ENCODE measurements at places on chromosomes 16 and 17.

GRCh38 chr17:7561028-7561575 lies 617 bp upstream of the SENP3 start:
- no peak for DNase-seq

GRCh38 chr17:19554393-19554792 lies 20.7 kb downstream of the SLC47A1 start:
- DNase-seq = no peak

DNA sequence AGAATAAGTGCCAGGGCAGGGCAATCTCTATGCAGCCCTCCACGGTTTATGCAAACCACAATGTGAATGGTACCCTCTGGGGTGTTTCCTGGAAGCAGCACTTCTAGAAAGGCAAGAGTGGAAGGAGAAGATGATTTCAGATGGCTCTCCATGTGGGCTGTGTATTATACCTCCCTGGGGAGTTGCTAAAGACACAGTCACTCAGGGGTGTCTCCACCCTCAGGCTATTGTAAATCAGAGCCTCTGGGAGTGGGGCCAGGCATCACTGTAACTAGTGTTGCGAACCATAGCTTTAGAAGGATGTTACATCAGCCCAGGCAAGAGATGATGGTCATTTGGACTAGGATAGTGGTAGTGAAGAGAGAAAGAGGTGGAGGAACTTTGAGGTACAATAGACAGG lies 83.3 kb upstream of the ZKSCAN2 start:
- no peak for DNase-seq

DNA sequence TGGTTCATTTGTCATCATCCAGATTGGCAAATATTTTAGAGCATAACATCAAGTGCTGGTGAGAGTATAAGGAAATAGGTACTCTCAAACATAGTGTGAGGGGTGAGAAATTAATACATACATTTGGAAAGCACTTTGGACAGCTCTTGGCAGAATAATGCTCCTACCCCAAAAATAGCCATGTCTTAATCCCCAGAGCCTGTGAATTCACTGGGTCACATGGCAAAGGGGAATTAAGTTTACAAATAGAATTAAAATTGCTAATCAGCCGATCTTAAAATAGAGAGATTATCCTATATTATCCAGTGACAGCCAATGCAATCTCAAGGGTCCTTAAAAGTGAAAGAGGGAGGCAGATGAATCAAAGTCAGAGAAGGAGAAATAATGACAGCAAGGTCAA lies 38.8 kb upstream of the ANKFN1 start:
- DNase-seq = no peak

DNA sequence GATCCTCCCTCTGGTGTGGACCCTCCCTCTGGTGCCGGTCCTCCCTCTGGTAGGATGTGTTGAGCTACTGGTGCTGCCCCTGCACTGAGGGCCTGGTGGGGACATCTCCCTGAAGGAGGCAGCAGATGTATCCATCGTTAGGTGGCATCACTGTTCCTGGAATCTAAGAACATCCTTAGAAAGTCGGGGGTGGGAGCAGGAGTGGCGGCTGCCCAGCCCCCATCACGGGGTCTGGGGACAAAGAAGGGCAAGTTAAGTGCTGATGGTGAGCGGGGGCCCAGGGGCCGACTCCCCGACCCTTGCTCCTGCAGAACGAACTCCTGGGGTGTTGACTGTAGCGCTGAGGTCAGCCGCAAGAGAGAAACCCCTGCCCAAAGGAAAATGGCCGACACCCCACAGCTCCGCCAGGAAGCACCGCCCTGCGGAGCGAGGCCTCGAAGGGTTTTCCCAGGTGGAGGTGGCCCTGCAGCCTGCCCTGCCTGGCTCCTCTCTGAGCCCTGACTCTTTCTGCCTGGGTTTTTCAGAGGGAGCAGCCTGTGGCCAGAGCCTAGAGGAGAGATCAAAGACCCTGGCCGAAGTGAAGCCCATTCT lies 5.5 kb downstream of the CTU2 start:
- DNase-seq = no peak

GRCh38 chr16:81163671-81164070 lies 67.5 kb upstream of the GCSH start:
- no peak for DNase-seq

DNA sequence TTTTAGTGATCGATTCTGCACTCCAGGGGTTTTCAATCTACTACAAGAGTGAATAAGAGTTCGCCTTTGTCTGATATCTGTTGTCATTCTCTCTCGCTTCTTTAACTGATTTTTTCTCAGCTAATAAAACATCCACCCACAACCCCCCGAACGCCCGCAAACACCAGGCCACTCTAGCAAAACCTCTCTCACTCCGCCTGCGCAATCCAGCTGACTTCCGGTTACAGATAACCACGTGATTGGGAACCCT lies 338 bp upstream of the RPL19 start:
- DNase-seq = peak; percentile 84
